Small intestine (tissue), 16 donors: ENCODE measurements at places on chromosomes 3 and 15.

GRCh38 chr15:27464941-27465612, 494.1 kb downstream of the GABRG3 start:
- no peak for DNase-seq

- DNase-seq: peak; percentile 74
These were observed 23.6 kb downstream of the TIMP4 start for GRCh38 chr3:12135029-12135657.

GRCh38 chr3:36954452-36955134, 9.7 kb upstream of the TRANK1 start:
- DNase-seq: peak; percentile 74

DNA sequence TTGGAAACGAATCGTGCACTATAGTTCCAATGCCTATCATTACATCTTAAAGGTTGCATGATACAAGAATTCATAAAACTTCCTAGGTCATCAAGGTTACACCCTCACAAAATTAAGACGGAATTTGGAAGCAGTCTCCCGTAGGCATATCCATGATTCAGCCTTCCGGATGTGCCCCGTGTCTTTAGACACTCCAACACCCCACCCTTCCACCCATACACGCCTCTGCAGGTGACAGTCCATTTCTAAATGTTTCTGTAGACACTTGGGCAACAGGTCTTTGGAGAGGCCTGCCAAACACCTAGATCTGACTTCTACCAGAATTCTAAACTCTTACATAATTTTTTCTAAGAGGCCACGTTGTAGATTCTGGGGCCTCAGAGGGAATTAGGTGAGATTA, 49.8 kb downstream of the LDHAL6B start:
- DNase-seq: peak; percentile 53

- no peak for DNase-seq
These were observed 17.5 kb upstream of the HCN4 start for GRCh38 chr15:73386238-73386637.

GRCh38 chr3:137764001-137764433, at the start of gene SOX14:
Gene SOX14 (plus strand): TSS chr3:137764315. CDS start chr3:137764785, 470 bp downstream.
- peak; percentile 46 for DNase-seq

- peak; percentile 45 for DNase-seq
These were observed 19.2 kb downstream of the FOXP1 start for GRCh38 chr3:71564361-71564760.

- DNase-seq: no peak
These were observed 39.6 kb upstream of the GPR149 start for GRCh38 chr3:154469585-154469984.

DNA sequence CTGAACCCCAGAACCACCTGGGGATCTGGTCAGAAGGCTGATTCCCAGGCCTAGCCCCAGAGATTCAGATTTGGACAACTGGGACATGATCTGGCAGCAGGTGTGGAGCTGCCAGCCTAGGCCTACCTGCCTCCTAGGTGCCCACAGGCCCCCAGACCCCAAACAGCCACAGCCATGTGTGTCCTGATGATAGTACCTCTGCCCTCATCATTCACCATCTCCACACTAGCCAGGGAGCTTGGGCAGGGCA, 34.7 kb downstream of the HMCES start:
- DNase-seq: no peak

GRCh38 chr3:197027151-197027895, 2.3 kb downstream of the MELTF start:
- DNase-seq: no peak

DNA sequence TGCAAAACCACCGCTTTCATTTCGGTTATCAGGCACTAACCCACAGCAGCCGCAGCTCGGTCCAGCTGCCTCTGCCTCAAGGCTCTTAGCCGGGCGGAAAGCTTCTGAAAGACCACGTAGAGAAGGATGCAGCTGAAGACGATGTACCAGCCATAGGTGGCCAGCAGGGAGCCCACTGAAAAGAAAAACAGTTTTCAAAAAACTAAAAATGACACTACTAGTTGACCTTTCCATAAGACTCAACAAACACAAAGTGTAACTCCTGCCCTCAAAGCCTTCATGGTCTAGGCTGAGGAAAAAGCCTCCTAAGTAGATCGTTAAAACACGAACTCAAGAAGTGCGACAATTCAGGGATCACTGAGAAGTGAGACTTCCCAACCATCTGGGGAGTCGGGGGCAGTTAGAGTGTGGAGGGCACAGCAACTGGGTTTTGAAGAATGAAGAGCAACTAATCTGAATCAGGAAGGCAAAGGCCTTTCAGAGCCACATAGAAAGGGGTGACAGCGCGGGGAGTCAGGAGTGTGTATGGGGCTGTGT, 716 bp downstream of the SELENOS start:
- no peak for DNase-seq

DNA sequence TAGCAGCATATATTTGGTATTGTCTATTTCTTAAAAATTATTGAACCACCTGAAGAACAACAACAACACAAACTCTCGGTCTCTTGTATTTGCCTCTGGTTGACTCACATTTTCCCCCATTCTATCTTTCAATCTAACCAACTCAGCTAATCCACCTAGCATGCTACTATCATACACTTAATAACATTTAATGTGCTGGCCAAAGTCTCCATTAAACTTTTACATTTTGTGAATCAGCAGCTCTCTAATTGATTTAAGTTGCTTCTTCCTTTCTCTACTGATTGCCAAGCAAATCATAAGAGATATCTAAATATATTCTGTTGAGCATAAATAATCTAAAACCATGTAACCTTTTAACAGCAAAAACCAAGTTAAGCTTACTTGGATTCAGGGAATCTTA, 631.7 kb downstream of the IGSF11 start:
- DNase-seq: no peak

GRCh38 chr15:66821307-66821706, 119.3 kb downstream of the SMAD6 start:
- no peak for DNase-seq

- no peak for DNase-seq
These were observed 3.5 kb upstream of the UBE2E2 start for GRCh38 chr3:23199649-23200048.

DNA sequence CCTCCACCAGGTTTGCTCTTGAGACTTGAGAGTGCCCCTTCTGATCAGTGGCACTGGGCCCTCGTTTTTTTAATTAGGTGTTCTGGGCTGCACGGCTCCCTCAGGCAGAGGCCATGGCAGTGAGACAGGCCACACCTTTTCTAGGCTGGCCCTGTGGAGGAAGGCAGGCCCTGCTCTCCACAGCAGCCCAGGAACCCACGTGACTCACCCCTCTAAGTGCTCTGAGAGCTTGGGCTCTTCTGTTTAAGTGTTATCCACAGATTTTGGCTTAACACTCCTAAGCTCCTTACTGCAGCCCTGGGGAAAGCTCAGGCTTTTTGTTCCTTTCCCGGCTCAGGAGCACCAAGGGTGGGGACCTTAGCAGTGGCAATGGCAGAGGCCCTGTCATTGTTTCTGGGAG, 463.2 kb upstream of the GBE1 start:
- no peak for DNase-seq

DNA sequence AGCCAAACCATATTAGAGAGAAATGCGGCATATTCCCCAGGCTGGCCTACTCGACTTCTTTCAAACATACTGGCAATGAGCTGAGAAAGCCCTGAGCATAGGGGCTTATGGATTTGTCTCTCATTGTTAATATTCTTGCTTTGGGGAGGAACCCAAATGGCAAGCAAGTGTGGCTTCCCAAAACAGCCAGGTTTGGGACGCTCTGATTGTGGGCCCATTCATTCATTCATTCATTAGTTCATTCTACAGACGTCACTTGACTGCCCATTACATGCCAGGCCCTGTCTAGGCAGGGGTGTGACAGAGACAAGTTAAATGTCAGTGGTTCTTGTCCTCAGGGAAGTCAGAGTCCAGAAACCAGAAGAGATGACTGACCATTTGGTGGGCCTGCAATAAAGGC, 77.4 kb upstream of the THBS1 start:
- DNase-seq: no peak

GRCh38 chr15:49888323-49888693, 230.7 kb downstream of the ATP8B4 start:
- DNase-seq: no peak

DNA sequence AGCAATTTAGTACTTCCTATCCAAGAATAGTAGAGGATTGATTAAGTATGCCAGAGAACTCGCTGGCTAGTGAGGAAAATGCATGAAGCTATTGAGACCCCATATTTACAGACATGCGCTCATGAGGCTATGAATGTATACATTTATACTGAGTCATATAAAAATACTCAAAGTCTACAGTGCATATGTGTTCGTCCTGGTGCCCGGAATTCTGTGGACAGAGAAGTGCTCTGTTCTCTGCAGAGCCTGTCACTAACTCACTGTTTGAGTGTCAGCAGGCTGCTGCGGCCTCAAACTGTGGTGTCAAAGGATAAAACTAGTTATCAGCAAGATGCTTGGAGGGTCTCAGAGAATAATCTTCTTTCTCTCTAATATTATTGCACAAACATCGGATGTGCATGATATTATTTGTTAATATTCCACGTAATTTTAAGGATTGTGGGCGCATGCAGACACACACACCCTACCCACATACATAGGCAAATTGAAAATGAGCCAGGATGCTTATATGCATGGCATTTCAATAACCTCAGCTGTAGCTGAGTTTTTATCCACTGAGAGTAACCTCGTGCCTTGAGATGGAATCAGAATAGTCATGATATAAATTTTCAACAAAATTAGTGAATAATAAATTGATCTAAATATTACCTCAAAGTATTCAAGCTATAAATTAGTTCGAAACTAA, 50.0 kb upstream of the TSC22D2 start:
- no peak for DNase-seq

- DNase-seq: no peak
These were observed 156.3 kb upstream of the UBE2E1 start for GRCh38 chr3:23649448-23649847.

GRCh38 chr3:42750834-42751233, 22.2 kb downstream of the CCDC13 start:
- no peak for DNase-seq

GRCh38 chr3:163218336-163218735, 1721.7 kb downstream of the OTOL1 start:
- DNase-seq: no peak

GRCh38 chr3:104510131-104510849, 856.4 kb upstream of the ALCAM start:
- no peak for DNase-seq

DNA sequence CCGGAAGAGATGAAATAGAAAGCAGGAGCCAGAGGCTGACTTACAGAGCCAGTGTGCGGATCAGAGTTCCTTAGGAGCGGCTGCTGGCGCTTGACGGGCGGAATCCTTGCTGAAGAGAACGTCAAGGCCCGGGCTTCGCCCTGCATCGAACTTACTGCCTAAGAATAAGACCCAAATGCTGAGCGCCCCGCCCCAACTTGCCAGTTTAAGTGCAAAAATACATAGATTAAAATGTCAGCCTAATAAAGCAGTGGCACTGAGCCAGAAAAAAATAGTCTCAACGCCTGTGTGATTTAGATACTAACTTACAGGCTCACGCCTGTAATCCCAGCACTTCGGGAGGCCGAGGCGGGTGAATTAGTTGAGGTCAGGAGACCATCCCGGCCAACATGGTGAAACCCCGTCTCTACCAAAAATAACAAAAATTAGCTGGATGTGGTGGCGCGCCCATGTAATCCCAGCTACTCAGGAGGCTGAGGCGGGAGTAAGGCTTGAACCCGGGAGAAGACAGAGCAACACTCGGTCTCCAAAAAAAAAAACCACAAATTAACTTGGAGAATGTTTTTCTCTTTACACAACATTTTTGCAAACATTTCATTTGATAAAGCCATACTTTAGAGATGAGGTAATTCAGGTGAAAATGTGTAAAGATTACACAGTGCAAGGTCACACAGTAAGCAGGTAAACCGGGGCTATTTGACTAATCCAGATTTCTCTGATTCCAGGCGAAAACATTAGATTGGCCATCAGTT, 1.2 kb upstream of the UBP1 start:
- DNase-seq: no peak

- DNase-seq: no peak
These were observed 78.3 kb upstream of the C15orf39 start for GRCh38 chr15:75123395-75123794.

GRCh38 chr3:175129126-175129525, 270.0 kb downstream of the NAALADL2 start:
- DNase-seq: no peak

- no peak for DNase-seq
These were observed 42.8 kb downstream of the PTPN23 start for GRCh38 chr3:47423548-47424145.

GRCh38 chr3:133505813-133506212, 67.7 kb upstream of the CDV3 start:
- DNase-seq: no peak

DNA sequence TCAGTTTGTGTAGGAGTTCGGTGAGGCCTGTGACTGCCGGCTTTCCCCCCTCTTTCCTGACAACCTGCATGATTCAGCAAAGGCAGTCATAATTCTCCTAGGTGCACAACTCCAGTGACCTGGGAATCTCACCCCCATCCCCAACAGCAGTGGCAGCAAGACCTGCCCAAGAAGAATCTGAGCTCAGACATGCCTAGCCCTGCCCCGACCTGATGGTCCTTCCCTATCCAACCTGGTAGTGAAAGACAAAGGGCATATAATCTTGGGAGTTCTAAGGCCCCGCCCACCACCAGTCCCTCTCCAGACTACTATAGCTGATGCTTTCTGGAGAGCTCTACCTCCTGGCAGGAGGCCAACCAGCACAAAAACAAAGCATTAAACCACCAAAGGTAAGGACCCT, 44.2 kb upstream of the ZBED2 start:
- DNase-seq: no peak

- DNase-seq: no peak
These were observed 109.6 kb downstream of the FHIT start for GRCh38 chr3:61141697-61142096.

GRCh38 chr15:39819533-39819932, 36.9 kb upstream of the FSIP1 start:
- no peak for DNase-seq

GRCh38 chr3:104291437-104291851, 1075.3 kb upstream of the ALCAM start:
- no peak for DNase-seq

DNA sequence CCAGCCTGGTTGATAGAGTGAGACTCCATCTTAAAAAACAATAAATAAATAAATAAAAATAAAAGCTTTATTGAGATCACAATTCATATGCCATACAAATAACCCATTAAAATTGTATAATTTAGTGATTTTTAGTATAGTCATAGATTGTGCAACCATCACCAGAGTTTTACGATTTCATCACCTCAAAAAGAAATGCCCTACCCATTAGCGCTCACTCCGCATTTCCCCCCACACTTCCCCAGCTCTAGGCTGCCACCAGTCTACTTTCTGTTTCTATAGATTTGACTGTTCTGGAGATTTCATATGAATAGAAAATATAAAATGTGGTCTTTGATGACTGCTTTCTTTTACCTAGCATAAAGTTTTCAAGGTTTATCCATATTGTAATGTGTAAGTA, 57.0 kb downstream of the ARHGEF26 start:
- DNase-seq: no peak

- DNase-seq: no peak
These were observed 37.4 kb downstream of the EBLN2 start for GRCh38 chr3:73098873-73099272.

DNA sequence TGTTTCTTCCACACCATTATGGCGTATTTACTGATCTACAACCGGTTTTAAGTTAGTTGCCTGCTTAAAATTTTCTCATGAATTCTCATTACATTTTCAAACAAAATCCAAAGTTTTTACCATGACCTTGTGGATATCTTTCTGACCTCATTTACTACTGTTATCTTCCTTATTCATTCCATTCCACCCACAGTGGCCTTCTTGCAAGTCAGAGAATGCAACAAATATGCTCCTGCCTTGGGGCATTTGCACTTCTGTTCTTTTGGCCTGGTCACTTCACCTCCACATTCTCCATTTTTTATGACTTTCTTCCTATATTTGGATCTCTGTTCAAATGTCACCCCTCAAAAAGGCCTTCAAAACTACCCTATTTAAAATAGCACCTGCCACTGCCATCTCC, 8.8 kb upstream of the SLC15A2 start:
- no peak for DNase-seq
